ENCODE measurements at places on chromosomes 3 and 15. TPM values are rescaled to one million over a fixed set of nuclear protein-coding genes. Genes with fewer than 3 reads are reported as not detected.
A peak's percentile ranks its signal among the peaks of the same experiment; 100 is the strongest.

DNA sequence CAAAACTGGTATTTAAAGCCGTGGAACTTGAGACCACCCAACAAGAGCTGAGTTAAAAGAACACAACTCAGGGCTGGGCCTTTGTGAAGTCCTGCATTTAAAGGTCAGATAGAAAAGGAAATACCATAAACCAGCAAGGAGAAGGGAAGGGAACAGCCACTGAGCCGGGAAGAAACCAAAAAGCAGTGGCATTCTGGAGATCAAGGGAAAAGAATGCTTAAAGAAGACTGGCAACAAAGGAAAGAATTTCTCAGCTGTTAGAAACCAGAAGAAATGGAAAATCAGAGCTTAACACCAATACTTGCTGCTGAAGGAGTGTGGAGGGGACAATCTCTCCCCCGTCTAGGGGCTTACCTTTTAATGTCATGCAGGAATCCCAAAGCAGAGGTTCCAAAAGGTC, 247.4 kb upstream of the CHRNA7 start:
- no peaks in the 10 kb centered on the region for H3K4me1 ChIP-seq
- no peak overlapping the region for H3K4me3 ChIP-seq
- H3K36me3 ChIP-seq, result no peaks in the 10 kb centered on the region
- no peak for DNase-seq

- H3K4me3 ChIP-seq, result no peak overlapping the region
- no peak for DNase-seq
- no peak overlapping the region for H3K27ac ChIP-seq
- no peaks in the 10 kb centered on the region for H3K36me3 ChIP-seq
- no peaks in the 10 kb centered on the region for H3K27me3 ChIP-seq
Observed at GRCh38 chr3:170055209-170055608, 17.4 kb downstream of the GPR160 start.

- no peaks in the 10 kb centered on the region for H3K36me3 ChIP-seq
- no peak overlapping the region for H3K27ac ChIP-seq
- peaks cover 56% of the 10 kb centered on the region for H3K4me1 ChIP-seq
- no peaks in the 10 kb centered on the region for H3K27me3 ChIP-seq
- no peak overlapping the region for H3K4me3 ChIP-seq
Observed at GRCh38 chr3:9226326-9226725, 23.1 kb downstream of the SRGAP3 start.

DNA sequence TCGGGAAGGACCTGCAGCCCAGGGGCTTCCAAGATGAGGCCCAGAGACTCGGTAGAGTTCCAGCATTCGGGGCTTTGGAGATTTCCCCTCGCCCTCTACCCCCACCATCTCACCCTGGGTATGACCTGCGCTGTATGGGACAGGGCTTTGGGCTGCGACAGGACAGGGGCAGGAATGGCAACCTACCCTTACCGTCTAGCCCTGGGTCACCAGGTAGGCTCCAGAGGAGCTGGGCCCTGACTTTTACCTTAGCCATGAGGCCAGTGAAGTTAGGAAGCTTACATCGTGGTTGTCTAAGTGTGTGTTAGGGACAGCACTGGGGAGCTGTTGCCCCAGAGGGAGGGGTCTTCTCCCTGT, 683 bp downstream of the PPM1M start:
- peak; percentile 8 for DNase-seq
- no peaks in the 10 kb centered on the region for H3K27me3 ChIP-seq
- H3K4me3 ChIP-seq, result peak overlapping the region; percentile 53
- H3K4me1 ChIP-seq, result peaks cover 10% of the 10 kb centered on the region
- H3K27ac ChIP-seq, result peak overlapping the region; percentile 88
- peaks cover 13% of the 10 kb centered on the region for H3K36me3 ChIP-seq

GRCh38 chr15:77870195-77871065, 207.1 kb downstream of the TBC1D2B start:
- H3K27ac ChIP-seq, result no peak overlapping the region
- H3K4me3 ChIP-seq, result no peak overlapping the region
- DNase-seq, result peak; percentile 52
- peaks cover 4% of the 10 kb centered on the region for H3K4me1 ChIP-seq
- no peaks in the 10 kb centered on the region for H3K36me3 ChIP-seq
- no peaks in the 10 kb centered on the region for H3K27me3 ChIP-seq

DNA sequence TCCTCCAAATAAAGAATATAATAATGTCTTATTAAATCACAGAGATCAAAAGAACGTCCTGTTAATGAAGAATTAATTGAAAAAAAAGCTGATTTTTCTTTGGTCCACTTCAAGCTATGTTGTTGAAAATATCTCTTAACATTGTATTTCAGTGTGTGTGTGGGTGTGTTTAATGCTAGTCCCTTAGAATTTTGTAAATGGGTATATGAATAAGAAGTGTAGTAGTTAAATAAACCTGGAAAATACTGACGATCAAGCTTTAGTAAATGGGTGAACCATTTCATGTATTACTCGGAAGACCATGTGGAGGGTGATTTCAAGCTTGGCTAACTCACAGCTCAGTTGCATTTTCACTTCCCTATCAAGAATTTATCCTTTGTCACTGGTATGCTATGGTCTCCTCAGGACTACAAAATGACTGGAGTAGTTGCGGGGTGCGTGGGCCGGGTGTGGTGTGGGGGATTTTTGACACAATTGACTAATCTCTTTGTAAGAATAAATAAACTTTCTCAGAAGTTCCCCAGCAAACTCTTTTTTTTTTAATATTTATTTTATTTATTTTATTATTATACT, 586.4 kb downstream of the GRM7 start:
- no peaks in the 10 kb centered on the region for H3K27me3 ChIP-seq
- H3K4me3 ChIP-seq, result no peak overlapping the region
- H3K4me1 ChIP-seq, result no peaks in the 10 kb centered on the region
- no peaks in the 10 kb centered on the region for H3K36me3 ChIP-seq

ACP3 gene
- 19.9 TPM for total RNA-seq

NR1I2 gene
- total RNA-seq, result 0.55 TPM

EOGT gene
- 54.7 TPM for total RNA-seq
